Kidney tubule cell (primary cell): ENCODE measurements at places on chromosomes 5 and 9.

GRCh38 chr5:151173711-151174611 lies 16.4 kb upstream of the ANXA6 start:
- no peak for DNase-seq

- no peak for DNase-seq
Observed at GRCh38 chr5:3348576-3349535, 246.8 kb upstream of the IRX1 start.

DNA sequence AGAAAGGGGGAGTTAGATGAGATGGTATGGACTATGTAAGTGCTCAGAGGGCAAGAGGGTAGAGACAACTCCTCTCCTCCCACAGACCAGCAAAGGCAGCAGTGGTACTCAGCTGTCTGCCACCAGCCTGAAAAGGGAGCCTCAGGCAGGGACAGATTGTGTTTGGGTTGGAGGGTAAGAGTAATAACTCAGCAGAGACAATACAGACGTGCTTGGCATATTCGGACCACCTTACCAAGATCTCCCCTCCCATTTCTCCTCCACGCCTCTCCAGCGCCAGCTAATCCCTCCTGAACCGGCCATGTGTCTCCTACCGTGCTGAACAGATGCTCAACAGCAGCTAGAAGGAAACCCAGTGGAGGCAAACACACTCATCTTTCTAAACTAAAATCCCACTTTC lies 180.8 kb downstream of the ASTN2 start:
- DNase-seq: no peak

GRCh38 chr5:14757850-14758249 lies 93.3 kb downstream of the OTULIN start:
- DNase-seq: no peak

- DNase-seq: no peak
Observed at GRCh38 chr9:137270929-137271695, 6.4 kb upstream of the TOR4A start.

GRCh38 chr5:148794275-148794674 lies 32.1 kb upstream of the ADRB2 start:
- DNase-seq: no peak

DNA sequence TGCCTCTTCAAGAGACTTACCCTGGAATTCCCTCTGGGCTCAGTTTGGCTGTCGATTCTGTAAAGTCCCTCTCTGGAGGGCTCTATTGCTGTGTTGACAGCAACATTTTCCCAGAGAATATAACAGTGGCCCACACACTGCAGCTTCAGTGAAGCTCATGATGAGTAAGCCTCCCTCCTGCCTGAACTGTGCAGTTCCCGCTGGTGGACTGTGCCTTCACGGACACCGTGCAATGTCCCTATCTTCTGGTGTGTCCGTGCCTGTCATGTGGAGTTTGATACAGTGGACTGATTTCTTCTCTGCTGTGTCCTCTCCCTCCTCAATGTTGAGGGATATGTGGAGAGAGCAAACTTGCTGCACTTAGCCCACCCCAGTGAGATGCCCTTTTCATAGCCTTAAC lies 109.0 kb downstream of the NTRK2 start:
- no peak for DNase-seq

- peak; percentile 76 for DNase-seq
Observed at GRCh38 chr9:71740199-71740598, 28.1 kb downstream of the CEMIP2 start.

DNA sequence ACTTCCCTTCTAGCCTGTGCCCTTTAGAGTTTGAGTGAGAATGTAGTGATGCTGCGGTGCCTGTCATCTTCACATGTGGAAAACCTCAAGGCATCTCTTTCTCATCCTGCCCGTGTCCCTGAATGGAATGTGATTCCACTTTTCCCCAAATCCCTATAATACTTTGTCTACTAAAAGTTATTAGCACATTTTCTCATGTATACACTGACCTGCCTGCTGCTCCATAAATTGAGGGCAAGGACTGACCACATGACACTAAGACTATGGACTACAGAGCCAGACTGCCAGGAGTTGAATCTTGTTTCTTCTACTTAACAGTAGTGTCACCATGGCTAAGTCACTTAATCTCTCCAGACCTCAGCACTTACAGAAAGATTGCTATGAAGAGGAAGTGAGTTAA lies 93.0 kb downstream of the TEK start:
- DNase-seq: no peak

GRCh38 chr5:69136293-69136692 lies 30.7 kb upstream of the CCNB1 start:
- DNase-seq: no peak

- peak; percentile 98 for DNase-seq
Observed at GRCh38 chr9:113622600-113623400, 159.3 kb downstream of the RGS3 start.

DNA sequence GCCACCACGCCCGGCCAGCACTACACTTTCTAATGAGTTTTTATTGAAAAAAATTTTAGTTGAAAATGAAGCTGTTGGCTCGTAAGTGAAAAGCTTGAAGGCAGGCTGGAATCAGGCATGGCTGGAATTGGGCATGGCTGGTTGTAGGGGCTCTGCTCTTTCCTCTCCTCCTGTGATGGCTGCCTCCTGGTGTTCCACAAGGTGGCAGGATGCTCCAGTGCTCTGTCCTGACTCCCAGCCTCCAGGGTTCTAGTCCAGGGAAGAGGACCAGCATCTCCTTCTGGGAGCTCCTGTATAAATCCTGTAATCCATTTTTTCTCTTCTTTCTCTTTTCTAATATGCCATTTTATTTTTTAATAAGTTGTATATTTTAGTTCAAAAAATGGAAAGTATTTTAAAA lies 57.2 kb upstream of the DHFR start:
- peak; percentile 44 for DNase-seq
